ENCODE measurements at places on chromosomes 2 and 18. TPM values are rescaled to one million over a fixed set of nuclear protein-coding genes. Genes with fewer than 3 reads are reported as not detected.
A peak's percentile ranks its signal among the peaks of the same experiment; 100 is the strongest.

The LRRTM4 gene
- total RNA-seq, result 0.23 TPM

The CLK1 gene
- total RNA-seq, result 46.6 TPM

The DSG4 gene
- not detected for total RNA-seq

The ZNF804A gene
- 2.2 TPM for total RNA-seq

The TMEM198 gene
- total RNA-seq, result 2.3 TPM

DNA sequence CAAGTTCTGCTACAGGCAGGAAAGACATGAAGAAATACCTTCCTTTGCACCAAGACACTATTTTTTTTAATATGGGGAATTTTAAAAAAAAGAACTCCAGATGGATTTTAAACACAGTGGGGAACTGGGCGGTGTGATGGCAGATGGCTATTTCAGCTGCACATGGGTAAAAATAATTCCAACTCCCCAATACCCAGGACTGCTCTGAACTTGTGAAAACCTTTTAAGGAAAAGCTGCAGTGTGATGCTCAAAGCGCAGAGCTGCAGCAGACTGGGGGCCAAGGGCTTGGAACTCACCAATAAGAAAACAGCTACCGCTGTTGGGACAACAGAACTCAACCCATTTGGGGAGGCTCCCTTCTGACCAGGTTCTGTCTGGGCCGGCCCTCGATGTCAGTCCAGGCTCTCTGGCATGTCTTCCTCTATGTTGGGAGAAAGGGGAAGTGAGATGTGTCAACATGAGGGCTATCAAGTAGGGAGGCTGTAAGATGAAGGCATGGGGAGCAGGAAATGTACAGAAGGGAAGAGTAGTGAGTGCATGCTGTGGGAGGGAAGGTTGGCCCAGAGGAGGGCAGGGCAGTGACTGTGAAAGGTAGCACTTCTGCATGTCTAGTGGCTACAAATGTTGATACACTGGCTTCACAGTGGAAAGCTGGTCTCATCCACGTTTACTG is 64.0 kb upstream of the SLC14A2 start:
- no peak for DNase-seq

GRCh38 chr2:223197046-223197445 is 145.1 kb downstream of the KCNE4 start:
- no peak for DNase-seq

DNA sequence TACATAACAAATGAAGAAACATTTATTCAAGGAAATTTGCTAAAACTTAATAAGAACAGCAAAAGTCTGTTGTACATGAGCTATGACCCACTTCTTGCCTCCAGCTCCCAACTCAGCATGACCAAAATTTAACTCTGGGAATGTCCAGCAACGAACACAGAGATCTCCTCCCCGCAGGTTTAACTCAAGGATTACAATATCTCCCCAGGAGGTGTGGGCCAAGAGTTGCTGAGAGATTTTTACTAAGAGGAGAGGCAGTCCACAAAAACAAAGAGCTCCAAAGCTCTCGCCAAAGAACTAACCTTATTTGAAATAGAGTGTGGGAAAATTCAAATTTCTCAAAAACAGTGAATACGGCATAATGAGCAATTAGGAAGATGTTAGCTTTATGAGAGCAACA is 318.5 kb downstream of the GRB14 start:
- DNase-seq, result no peak

GRCh38 chr2:20410556-20411277 is 36.2 kb upstream of the RHOB start:
- no peak for DNase-seq

GRCh38 chr2:70785137-70785911 is 5.1 kb downstream of the FIGLA start:
- DNase-seq, result no peak

- no peak for DNase-seq
Observed at GRCh38 chr2:39020383-39020782, 100.5 kb downstream of the SOS1 start.

DNA sequence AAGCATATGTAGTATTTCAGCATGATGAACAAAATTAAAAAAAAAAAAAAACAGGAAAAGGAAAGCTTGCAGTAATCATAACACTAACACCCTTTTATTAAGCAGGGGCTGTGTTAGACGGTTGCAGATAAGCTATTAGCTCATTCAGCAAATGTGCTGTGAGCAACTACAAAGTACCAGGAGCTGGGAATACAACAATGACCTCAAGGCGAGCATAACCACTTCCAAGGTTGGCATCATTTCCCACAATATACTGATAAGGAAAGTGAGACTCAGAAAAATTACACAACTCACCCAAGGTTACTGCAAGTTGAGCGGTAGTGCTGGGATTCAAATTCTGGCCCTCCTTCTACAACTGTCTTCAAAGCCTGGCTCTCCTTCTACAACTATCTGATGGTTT is 38.2 kb upstream of the ACTR3 start:
- DNase-seq, result no peak

- no peak for DNase-seq
Observed at GRCh38 chr2:168981651-168982050, 49.5 kb downstream of the ABCB11 start.

DNA sequence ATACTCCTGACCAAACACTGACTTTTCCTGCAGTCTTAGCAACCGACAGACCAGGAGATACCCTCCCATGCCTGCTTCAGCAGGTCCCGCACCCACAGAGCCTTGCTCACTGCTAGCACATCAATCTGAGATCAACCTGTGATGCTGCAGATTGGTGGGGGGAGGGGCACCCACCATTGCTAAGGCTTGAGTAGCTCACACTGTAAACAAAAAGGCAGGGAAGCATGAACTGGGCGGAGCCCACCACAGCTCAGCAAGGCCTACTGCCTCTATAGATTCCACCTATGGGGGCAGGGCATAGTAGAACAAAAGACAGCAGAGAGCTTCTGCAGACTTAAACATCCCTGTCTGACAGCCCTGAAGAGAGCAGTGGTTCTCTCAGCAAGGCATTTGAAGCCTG is 109.7 kb downstream of the SP100 start:
- no peak for DNase-seq

- peak; percentile 35 for DNase-seq
Observed at GRCh38 chr2:48589170-48589767, 28.4 kb upstream of the GTF2A1L start.

DNA sequence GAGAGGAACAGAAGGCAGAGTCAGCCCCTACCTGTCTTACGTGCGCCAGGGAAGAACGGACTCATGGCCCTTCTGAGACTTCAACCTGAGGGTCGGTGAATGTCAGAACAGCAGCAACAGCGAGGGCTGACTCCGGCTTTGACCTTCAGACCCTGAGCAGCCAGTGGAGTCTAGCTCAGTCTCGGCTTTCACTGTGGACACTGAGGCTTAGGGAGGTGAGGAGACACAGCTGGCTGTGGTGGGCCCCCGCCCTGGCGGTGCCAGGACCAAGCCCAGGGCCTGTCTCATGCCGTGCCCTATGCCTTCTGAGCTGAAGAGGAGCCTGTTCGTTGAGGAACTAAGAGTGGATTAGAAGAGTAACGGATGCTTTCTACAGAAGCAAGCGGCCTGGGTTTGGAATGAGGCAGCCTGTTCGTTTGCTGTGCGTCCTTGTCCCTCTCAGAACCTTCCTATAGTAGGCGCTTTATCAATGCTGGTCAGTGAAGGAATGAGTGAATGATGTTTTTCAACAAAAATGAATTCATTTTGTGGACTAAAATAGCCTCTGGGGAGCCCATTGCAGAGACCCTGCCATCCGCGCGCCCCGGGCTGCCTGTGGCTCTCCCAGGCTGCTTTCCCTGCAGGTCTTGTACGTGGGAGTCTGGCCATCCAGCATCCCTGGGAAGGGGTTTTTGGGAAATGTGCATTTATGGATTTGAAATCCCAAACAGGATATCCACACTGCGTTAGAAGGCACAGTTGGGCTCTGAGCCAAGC is 38.9 kb downstream of the ASB1 start:
- DNase-seq, result no peak

Measured in Panc1 (cell line).